Astrocyte (in vitro differentiated cells and primary cell): ENCODE measurements at places on chromosomes 6 and 20. TPM values are rescaled to one million over a fixed set of nuclear protein-coding genes. Genes with fewer than 3 reads are reported as not detected.

CTCFL gene
- total RNA-seq, result not detected in 2 replicates

THEMIS gene
- 0.07 TPM in 1 of 2 replicates, not detected in the other for total RNA-seq

HSPA1L gene
- 0.98 and 1.1 TPM in 2 replicates for total RNA-seq

DNA sequence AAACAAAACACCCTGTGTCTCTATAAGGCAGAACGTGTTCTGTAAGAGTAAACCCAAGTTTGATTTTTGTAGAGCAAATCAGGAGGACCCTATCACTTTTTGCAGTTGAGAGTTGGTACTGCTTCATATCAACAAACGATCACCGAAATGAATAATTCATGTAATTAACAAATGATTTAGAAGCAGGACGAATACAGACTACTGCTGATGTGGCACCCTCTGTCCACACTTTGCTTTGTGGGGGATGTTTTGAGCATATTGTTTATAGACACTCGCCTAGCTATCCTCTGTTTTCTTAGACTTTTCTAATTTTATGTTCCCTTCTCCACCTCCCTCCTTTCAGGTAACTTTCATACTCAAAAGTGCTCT, 1.5 kb downstream of the CD2AP start:
- peak overlapping the region; percentile 90 for H3K4me3 ChIP-seq
- peak overlapping the region; percentile 93 for H3K27ac ChIP-seq
- no peaks in the 10 kb centered on the region for H3K36me3 ChIP-seq
- no peak for DNase-seq
- H3K4me1 ChIP-seq, result peaks cover 12% of the 10 kb centered on the region

GRCh38 chr6:107491760-107492660, 2.1 kb downstream of the SOBP start:
- no peaks in the 10 kb centered on the region for H3K36me3 ChIP-seq
- H3K4me3 ChIP-seq, result peak overlapping the region; percentile 65
- peaks cover 31% of the 10 kb centered on the region for H3K4me1 ChIP-seq

DNA sequence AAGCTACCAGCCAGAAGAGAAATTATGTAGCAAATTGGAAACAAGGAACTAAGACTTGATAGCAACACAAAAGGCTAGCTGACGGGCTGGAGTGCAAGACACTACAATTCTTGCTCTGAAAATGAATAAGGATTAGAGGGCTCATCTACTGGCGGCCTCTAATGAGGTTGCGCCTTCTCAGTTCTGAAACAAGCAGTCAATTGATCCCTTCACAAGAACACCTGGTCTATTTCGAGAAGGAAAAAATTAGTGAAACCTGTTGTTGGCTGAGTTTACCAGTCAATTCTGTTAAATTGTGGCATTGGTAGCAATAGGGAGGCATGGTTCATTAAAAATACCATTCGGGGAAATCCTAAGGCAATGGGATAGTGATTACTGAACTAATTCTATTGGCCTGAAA, 74.8 kb upstream of the JARID2 start:
- H3K27ac ChIP-seq, result no peak overlapping the region
- no peaks in the 10 kb centered on the region for H3K27me3 ChIP-seq
- H3K4me3 ChIP-seq, result no peak overlapping the region
- no peaks in the 10 kb centered on the region for H3K36me3 ChIP-seq
- no peak for DNase-seq

GRCh38 chr6:32173051-32173727, 2.7 kb downstream of the AGPAT1 start:
- peaks cover 38% of the 10 kb centered on the region for H3K4me1 ChIP-seq
- H3K36me3 ChIP-seq, result peaks cover 12% of the 10 kb centered on the region
- no peak for DNase-seq
- H3K4me3 ChIP-seq, result no peak overlapping the region
- H3K27ac ChIP-seq, result no peak overlapping the region
